ENCODE measurements at places on chromosomes 5 and 9.

DNA sequence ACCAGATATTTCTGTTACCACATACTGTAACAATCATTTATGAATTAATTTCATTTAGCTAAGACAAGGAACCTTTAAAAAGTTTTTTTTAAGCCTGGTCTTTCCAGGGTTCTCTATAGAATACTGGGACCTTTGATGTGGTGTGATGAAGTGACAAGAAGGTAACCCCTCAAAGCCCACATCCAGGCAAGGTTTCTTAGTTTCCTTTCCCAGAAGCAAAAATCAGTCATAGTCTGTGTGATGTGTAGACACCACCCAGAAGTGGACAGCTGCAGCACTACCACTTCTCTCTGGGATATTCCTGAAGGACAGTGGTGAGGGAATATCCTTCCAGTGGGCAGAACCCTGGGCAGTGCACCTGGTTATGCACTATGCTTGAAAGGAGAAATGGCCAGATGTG is 115.6 kb downstream of the TTC39B start:
- no peak for DNase-seq

DNA sequence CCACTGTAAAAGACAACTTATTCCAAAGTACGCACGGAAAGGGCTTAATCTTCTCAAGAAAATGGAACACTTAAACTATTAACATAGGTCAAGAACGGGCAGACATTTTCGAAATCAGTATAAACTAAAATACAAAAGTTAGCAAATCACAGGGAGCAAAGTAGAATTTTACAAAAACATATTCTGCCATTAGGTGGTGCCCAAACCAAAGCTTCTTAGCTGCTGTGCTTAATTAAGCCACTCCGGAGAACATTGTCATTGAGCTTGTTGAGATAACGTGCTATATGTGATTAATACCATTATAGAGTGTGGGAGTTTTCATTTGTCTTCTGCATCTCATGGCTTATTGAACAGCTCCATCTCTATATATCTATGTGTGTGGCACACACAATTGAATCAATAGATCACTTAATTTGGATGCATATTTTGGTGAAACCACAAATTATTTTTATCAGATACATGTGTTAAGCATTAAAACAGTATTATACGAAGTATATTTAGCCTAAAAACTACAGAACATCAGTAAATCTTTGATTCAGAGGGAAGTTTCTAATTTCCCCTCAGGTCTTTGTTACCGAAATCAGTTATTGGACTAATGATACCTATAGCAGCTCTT is 23.4 kb downstream of the UBLCP1 start:
- peak; percentile 23 for DNase-seq

GRCh38 chr9:127185931-127186781 is 63.7 kb upstream of the ANGPTL2 start:
- DNase-seq = no peak

GRCh38 chr5:138068742-138069600 is 14.9 kb upstream of the WNT8A start:
- peak; percentile 10 for DNase-seq

DNA sequence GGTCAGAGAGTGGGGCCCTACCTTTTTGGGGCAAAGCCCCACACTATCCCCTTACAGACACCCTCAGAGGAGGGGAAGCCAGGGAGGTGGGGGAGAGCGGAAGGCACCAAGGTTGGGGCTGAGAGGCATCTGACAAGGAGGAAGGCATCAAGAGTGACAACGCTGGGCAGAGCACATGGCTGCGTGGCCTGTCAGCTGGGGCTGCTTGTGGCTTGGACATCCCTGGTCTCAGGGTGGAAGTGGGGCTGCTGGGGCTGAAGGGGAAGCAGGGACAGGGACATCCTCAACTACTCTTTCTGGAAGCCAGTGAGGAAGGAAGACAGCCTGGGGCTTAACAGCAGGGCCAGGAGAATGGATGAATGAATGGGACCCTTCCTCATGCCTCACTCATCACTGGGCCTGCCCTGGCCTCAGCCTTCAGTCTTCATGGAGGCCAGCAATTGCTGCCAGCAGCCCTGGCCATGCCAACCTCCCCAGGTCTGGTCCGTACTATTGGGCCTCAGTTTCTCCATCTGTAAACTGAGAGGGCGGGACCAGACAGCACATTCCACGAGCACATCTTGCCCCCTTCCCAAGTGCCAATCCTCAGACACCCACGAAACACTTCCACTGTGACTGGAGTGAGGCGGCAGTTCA is 993 bp upstream of the RALGDS start:
- no peak for DNase-seq

DNA sequence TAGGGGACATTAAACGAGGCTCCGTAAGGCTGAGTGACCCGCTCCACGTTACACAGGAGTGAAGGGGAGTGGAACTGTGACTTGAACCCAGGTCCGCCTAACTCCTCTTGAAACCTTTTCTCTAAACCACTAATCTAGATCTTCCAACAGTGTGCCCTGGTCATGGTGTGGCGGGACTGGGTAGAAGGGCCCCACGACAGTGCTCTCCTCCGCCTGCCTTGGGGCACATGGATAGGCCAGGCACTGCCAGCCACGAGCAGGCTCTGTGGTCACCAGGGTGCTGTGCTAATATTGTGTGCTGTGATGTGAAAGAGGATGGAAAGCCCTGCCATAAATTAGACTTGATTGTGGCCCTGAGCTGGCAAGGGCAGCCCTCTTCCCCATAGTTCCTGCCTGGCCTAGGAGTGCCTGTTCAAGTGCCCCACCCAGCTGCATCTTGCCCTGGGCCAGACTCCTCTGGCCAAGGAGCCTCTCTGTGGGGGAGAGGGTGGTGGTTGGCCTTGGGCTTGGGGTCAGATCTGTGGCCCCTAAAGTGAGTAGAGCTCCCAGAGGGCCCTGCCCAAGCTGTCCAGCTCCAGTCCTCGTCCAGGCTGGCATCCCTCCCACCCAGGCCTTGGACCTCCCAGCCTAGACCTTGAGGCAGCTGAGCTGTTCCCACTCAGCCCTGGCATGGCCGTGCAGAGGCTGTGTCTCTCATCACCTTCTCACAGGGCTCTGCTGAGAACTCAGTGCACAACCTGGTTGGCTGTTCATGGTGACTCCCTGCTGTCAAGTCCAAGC is 67.8 kb upstream of the TBC1D2 start:
- DNase-seq = no peak

DNA sequence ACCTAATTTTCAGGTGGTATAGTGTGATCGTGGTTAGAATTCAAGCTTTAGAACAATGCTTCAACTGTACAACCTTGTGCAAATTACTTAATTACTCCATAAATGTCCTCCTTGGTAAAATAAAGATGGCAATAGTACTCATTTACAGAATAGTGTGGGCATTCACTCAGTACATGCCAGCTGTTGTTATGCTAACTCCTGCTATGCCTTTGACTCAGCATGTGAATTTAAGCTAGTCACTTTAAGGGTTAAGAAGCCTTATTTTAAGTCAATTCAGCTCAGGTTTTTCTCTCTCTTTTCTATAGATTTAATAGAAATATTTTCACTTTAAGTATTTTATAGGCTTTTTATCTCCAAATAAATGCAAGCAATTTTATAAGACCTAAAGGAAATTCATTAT is 335.6 kb upstream of the ITGA1 start:
- no peak for DNase-seq

- peak; percentile 15 for DNase-seq
Measured at GRCh38 chr5:64930672-64931318, 162.1 kb downstream of the CWC27 start.

DNA sequence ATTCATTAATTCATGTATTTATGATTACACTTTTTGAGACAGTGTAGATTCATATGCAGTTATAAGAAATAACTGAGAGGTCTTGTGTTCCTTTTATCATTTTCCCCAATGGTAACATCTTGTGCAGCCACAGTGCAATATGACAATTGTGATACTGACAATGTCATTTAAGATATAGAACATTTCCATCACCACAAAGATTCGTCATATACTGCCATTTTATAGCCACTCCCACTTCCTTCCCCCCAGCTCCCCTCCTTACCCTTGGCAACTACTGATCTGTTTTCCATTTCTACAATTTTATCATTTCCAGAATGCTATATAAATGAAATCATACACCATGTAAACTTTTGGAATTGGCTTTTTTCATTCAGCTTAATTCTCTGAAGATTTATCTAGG is 53.8 kb downstream of the NR2F1 start:
- DNase-seq = no peak

GRCh38 chr9:73050887-73051550 is 98.2 kb upstream of the ALDH1A1 start:
- DNase-seq = no peak

GRCh38 chr9:19554529-19554928 is 145.7 kb downstream of the ACER2 start:
- no peak for DNase-seq
